ENCODE measurements at places on chromosomes 1 and 21. TPM values are rescaled to one million over a fixed set of nuclear protein-coding genes. Genes with fewer than 3 reads are reported as not detected.

DNA sequence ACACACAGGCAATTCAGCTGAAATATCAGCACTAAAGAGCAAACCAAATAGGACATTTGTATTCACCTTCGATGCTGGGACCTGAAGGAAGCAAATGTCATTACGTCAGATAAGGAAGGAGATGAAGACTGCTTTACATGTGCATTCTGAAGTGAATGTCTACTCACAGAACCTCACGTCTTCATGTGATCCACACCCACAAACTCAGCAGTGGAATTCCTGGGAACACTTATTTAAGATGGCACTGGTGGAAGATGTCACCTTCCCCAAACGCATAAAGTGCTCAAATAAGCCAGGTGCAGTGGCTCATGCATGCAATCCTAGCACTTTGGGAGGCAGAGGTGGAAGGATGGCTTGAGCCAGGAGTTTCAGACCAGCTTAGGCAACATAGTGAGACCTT is 11.4 kb downstream of the PGBD5 start:
- no peak for DNase-seq

DNA sequence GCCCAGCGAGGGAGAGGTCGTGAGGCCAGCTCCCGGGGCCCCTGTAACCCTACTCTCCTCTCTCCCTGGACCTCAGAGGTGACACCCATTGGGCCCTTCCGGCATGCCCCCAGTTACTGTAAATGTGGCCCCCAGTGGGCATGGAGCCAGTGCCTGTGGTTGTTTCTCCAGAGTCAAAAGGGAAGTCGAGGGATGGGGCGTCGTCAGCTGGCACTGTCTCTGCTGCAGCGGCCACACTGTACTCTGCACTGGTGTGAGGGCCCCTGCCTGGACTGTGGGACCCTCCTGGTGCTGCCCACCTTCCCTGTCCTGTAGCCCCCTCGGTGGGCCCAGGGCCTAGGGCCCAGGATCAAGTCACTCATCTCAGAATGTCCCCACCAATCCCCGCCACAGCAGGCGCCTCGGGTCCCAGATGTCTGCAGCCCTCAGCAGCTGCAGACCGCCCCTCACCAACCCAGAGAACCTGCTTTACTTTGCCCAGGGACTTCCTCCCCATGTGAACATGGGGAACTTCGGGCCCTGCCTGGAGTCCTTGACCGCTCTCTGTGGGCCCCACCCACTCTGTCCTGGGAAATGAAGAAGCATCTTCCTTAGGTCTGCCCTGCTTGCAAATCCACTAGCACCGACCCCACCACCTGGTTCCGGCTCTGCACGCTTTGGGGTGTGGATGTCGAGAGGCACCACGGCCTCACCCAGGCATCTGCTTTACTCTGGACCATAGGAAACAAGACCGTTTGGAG is 23.7 kb upstream of the TNFRSF1B start:
- DNase-seq = peak; percentile 61

- no peak for DNase-seq
Measured at GRCh38 chr1:29991815-29992214, 731.6 kb downstream of the MATN1 start.

DNA sequence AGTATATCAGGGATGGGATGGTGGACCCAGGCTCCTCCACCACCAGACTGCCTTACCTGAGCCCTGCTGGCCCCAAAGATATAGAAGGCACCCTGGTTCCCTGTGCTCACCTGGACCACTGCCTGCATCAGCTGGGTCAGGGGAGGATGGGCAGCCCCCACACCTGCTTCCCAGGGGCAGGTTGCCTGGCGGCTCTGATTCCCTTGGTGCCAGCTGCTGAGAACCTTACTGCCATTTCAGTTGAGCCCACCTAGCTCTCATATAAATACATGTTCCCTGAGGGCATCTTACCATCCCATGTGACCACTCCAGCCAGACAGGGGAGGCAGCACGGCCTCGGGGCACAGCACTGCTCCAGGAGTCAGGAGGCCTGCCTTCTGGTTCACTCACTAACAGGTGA is 24.4 kb downstream of the PSEN2 start:
- no peak for DNase-seq

DNA sequence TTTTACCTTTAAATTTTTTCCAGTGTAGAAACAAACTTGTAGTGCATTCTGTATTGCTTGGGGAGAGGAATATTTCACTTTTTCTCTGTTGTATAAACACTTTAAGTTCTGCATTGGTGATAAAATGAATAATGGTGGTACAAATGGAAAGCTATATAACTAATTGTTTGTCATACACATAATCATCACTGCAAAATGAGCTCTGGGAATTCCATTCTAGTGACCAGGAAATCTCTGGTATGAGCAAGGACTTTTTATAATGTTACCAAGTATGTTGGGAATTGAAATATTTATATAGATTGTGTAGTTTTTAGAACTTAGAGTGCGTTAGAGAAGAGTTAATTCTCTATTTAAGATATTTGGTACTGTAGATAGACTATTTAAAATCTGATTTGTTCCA is 5.0 kb upstream of the FMN2 start:
- no peak for DNase-seq

GRCh38 chr1:77876884-77877283 is 11.5 kb upstream of the NEXN start:
- no peak for DNase-seq

DNA sequence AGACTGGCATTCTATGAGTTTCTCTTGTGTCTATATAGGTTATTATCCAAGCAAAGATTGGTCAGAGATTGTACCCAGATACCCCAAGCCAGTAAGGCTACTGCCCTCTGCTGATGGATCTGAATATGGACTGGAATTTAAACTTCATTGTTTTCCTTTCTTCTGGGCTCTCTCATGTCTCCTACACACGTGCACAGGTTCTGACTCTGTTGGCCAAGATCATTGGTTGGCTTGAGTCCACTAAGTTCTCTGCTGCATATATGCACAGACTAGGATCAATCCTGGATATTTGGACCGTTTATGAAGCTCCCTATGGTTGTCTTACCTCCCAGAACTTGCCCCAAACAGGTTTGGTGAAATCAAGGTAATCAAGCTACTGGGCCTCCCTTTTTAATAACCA is 69.7 kb downstream of the CC2D1B start:
- DNase-seq = peak; percentile 60

GRCh38 chr1:12618965-12619791 is 1.2 kb upstream of the DHRS3 start:
- peak; percentile 87 for DNase-seq

GRCh38 chr1:115182012-115182715 is 92.9 kb upstream of the TSPAN2 start:
- peak; percentile 31 for DNase-seq

DNA sequence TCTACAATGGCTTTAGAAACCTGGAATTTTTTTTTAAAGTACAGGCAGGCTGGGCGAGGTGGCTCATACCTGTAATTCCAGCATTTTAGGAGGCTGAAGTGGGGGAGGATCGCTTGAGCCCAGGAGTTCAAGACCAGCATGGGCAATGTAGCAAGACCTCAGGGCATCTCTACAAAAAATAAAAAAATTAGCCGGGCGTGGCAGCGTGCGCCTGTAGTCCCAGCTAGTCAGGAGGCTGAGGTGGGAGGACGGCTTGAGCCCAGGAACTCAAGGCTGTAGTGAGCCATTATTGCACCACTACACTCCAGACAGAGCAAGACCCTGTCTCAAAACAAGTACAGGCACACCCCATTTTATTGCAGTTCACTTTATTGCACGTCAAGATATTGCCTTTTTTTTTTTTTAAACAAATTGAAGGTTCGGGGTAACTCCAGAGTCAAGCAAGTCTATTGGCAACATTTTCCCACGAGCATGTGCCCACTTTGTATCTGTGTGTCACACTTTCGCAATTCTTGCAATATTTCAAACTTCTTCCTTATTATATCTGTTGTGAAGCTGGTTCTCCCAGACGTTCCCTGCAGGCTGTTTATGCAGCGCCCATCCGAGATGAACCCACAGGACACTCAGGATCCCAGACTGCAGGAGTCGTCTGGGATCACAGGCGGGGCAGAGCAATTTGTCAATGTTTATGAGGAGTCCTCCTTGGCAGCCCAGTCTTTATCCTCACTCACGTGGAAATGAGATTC is 4.7 kb downstream of the HES2 start:
- DNase-seq = no peak

GRCh38 chr1:81129366-81129765 is 671.4 kb upstream of the ADGRL2 start:
- no peak for DNase-seq

DNA sequence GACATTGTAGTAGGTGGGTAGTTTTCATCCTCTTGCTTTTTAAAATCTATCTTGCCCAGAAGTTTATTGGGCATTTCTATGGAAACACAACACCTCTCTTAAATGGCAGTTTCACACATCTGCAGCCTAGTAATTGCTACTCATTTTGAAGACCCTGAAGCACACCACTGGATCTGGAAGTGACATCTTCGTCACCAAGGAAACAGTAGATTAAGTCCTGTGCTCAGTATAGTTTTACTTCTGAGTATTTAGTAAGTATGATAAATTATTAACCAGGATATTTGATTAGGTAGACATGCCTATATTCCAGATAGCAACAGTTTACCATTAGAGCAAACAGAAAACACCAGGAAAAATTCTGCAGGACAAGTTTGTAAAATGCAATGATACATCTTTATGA is 48.7 kb downstream of the UCK2 start:
- DNase-seq = no peak

DNA sequence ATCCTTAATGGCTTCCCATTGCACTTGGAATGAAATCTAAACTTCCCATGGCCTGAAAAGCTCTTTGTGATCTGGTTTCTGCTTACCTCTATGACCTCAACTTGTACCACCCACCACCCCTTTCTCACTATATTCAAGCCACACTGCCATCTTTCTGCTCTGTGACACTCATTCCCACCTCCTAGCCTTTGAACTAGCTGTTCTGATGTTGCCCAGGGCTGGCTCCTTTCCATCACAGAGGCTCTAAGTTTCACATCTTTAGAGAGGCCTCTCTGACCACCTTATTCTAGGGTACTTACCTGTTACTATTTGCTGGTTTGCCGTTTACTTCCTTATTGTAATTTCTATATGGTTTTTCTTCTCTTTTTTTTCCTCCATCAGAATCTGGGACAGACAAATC is 4.2 kb downstream of the MPZL1 start:
- no peak for DNase-seq

DNA sequence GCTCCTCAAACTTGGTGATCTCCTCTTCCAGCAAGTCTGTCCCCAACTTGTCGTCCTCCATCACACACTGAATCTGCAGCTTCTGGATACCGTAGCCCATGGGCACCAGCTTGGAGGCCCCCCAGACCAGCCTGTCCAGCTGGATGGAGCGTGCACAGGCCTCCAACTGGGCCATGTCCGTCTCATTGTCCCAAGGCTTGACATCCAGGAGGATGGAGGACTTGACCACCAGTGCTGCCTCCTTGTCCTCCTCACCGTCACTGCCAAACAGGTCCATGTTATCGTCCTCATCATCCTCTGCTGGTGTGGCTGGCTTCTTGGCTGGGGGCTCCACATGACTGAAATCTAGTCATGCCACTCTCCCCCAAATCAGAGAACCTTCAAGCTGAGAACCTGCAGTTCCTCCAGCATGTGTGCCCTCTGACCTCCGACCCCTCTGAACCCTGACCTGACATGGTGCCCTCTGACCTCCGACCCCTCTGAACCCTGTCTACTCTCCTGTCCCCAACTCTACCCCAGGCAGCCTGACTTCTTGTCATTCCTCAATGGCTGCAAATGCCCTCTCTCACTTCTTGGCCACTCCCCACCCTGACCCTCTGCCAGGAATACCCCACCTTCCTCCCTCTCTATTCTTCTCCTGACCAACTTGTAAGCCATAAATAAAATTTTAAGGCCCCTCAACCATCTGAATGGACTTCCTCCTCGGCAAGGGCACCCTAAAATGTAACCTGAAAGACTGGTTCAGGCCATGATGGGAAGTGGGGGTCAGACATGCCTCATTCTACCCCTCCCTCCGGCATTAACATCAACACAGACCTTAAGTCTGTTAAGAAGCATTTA is 275.7 kb upstream of the C1orf174 start:
- no peak for DNase-seq

Gene CR1L
- not detected for total RNA-seq

Gene ECM1
- total RNA-seq = 1.5 TPM

Gene HAO2
- total RNA-seq = not detected

Gene CD247
- total RNA-seq = 183 TPM

Gene DCST1
- not detected for total RNA-seq

Gene CFHR5
- total RNA-seq = not detected

All from activated CD4-positive, alpha-beta T cell treated with anti-CD3 and anti-CD28 coated beads, Interleukin-2, amount 10 ng/mL, durations not matched to agents 24 days and 14 days (primary cell).